ENCODE measurements at places on chromosomes 12 and 14.

DNA sequence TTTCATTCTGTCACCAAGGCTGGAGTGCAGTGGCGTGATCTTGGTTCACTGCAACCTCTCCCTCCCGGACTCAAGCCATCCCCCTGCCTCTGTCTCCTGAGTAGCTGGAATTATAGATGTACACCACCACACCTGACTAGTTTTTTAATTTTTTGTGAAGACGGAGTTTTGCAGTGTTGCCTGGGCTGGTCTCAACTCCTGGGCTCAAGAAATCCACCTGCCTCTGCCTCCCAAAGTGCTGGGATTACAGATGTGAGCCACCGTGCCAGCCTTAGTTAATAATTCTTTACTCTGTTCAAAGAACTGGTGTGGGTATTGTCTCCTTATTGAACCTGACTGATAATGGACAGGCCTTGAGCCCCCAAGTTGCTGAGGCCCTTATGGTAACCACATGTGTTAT is 10.4 kb upstream of the KRT7 start:
- no peak for DNase-seq

GRCh38 chr12:53048033-53048779 is 1.7 kb upstream of the TNS2 start:
- DNase-seq = peak; percentile 77

- no peak for DNase-seq
Observed at GRCh38 chr12:72748971-72749370, 476.8 kb downstream of the TRHDE start.

- DNase-seq = no peak
Observed at GRCh38 chr12:75995691-75996090, 35.9 kb downstream of the PHLDA1 start.

- DNase-seq = peak; percentile 86
Observed at GRCh38 chr12:51262758-51263177, 7.4 kb downstream of the SMAGP start.

GRCh38 chr14:22263961-22264360 is 325.1 kb downstream of the DAD1 start:
- no peak for DNase-seq

DNA sequence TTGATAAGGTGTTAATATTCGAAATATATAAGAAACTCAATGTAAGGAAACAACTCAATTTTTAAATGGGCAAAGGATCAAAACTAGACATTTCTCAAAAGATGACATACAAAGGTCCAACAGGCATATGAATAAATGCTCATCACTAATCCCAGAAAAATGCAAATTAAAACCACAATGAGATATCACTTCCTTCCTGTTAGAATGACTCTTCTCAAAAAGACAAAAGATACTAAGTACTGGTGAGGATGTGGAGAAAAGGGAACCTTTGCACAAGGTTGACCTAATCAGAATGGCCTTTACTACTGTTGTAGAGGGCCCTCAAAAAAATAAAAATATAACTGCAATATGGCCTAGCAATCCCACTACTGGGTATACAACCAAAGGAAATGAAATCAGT is 383.4 kb downstream of the KCNH5 start:
- no peak for DNase-seq

GRCh38 chr12:27781680-27782079 is 1.6 kb upstream of the MANSC4 start:
- no peak for DNase-seq

- DNase-seq = no peak
Observed at GRCh38 chr14:69504775-69505174, 20.2 kb downstream of the PLEKHD1 start.

GRCh38 chr12:28457785-28458184 is 267.5 kb downstream of the CCDC91 start:
- DNase-seq = no peak

DNA sequence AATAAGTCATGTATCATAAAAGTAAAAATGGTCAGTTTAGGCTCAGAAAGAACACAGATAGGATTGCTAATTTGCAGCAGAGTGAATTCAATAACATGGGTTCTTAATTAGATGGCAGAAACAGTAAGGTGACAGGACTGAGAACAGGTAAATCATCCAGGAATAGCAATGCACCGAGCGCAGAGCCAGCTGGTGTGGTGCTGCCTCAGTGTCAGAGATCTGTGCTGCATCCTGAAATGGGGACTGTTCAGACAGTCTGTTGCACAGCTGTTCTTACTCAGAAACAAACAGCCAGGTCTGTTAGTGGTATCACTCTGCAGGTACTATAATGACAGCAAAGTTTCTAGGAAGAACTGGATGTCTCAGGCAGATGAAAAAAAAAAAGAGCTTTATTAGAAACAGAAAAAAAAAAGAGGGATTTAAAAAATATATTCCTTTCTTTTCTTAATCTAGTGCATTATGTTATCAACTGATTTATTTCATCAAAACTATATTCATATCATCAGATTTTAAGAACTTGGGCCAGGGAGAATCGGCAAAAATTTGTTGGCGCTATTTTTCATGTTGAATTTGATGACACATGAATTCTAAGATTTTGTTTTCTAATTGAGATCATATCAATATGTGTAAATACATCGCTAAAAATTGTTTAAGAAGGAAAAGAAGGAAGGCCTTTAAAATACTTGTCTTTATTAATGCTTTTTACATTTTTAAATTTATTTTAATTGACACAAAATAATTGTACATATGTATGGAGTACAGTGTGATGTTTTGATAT is 501.8 kb downstream of the PRKD1 start:
- DNase-seq = no peak

DNA sequence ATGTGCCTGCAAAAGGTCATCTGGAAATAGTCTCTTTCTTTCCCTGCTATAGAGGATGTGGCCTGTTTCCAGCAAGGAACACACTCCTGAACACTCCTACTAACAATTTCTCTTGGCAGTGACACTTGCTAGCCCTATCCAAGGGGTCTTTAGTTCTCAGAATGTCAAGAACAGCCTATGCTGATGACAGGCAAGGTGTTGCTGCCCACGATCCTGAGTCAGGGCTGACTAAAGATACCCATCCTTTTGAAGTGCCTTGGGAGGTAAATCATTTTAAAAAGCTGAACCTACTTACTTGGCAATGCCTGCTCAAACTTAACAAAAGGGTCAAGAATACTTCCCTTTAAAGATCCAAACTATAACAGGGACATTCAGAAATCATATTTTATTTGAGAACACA is 1146.4 kb downstream of the VRK1 start:
- DNase-seq = no peak

- DNase-seq = no peak
Observed at GRCh38 chr12:66156654-66157053, 13.1 kb downstream of the TMBIM4 start.

DNA sequence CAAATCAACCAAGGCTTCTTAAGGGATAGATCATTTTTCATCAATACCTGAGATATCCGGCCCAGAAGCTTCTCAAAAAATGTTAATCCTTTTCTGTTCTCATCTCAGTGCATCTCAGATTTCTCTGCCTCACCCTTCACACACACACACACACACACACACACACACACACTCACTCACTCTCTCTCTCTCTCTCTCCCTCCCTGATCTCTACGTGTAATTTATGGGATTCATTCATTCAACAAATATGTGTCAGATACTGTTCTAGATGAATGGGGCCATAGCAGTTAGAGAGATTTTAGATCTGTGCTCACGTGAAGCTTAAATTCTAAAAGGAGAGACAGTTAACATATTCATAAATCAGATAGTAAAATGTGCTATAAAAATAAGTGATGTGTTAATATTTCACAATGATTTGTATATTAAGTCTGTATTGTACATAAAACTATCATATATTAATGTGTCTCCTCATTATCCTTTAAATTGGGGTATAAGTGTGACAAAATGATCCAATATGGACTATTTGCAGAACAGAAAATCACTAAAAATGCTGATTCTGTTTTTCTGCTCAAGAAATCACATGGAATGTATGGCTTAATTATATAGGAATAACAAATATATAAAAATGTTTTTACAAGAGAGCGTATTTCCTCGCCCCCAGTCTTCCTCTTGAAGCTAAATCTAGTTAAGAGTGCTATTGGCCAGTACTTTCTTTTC is 7.3 kb upstream of the FRMD6 start:
- no peak for DNase-seq

GRCh38 chr12:98471085-98471484 is 44.3 kb upstream of the TMPO start:
- no peak for DNase-seq

- DNase-seq = no peak
Observed at GRCh38 chr14:59566725-59567124, 9.9 kb downstream of the CCDC175 start.

DNA sequence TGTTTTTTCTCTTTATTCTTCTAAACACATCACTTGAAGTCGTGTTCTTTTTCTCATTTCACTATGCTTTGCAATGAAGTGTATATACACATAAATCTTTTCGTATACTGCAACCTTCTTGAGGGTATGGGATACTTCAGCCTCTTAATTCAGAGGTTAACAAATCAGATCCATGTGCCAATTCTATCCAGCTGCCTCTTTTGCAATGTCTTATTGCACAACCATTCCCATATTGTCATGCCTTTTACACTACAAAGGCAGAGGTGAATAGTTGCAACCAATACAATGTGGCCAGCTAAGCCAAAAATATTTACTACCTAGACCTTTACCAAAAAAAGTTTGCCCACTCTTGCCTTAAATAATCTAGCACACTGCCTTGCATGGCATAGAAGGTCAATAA is 224.5 kb upstream of the FOXG1 start:
- DNase-seq = no peak

DNA sequence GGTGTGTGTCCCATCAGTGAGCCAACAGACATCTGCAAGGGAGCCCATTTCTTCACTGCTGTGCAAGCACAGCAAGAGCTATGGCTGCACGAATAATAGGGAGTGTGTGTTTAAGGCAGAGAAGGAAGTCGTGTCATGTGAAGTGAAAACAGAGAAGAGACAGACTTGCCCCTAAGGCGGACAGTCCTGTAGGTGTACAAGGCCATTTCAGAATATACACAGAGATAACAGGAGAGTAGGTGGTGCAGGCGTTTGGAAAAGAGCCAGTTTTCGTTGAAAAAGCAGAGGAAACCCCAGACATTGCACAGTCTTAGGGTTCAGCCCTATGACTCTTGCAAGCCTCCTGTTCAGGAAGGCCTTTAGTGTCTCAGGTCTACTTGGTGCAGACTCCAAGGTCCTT is 46.3 kb upstream of the RNU6-8 start:
- no peak for DNase-seq

DNA sequence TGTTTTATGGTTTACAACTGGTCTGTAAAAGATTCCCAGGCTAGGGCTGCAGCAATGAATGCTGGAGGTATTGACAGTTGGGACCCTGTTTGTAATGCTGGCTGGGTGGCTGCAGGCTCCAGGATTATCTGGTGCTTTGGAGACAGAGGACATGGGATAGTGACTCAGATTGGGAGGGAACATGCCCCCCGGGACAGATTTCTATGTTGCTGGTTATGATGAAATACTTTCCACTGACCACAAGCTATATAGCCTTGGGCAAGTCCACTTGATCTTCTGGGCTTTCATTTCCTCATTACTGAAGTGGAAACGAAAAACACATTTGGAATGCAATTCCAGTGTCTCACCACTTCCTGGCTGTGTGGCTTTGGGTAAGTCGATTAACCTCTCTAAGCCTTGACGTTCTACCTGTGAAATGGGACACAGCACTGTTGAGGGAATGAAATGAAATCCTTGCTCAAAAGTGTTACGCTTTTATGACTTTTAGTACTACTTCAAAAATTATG is 6.3 kb upstream of the TPCN1 start:
- no peak for DNase-seq

- no peak for DNase-seq
Observed at GRCh38 chr12:72077111-72077820, 138.6 kb downstream of the TPH2 start.

GRCh38 chr12:127500512-127501035 is 766.4 kb upstream of the TMEM132C start:
- DNase-seq = no peak

- DNase-seq = no peak
Observed at GRCh38 chr12:105670672-105671071, 340.2 kb downstream of the C12orf75 start.

GRCh38 chr12:53759261-53759660 is 7.5 kb upstream of the CISTR start:
- no peak for DNase-seq

DNA sequence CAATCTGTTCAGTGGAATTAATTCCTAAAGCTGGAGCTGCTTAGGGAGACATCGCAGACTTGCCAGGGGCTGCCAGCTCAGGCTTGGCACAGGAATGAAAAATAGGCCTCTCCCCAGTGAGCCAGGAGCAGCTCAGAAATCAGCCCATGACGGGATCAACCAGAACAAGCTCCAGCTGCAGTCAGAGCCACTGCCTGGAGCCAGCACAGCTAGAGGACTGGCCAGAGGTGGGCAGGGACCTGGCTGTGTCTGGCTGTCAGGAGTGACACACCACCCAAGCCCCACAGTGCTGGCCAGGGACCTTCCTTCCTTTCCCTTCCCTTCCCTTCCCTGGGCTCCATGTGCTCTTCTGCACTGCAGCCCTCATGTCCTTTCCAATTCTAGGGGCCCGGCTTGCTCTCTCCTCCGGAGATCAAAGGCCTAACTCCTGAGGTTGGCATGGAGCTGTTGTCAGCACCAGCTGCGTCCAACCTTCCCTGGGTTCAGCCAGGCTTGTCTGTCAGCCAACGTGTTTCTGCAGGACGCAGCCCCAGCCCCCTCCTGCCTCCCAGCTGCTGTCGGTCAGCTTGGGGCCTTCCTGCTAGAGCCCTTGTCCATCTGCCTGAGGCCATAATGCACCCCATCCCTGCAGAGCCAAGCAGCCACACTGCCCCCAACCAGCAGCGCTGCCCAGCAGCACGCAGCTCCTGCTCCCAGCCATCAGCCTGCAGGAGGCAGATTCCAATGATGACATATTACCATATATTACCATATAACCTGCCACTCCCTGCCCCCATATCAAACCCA is 149.3 kb downstream of the CALM1 start:
- no peak for DNase-seq

GRCh38 chr14:51507906-51508511 is 143.7 kb upstream of the FRMD6 start:
- DNase-seq = no peak

- peak; percentile 92 for DNase-seq
Observed at GRCh38 chr14:105093431-105094192, 28.4 kb upstream of the GPR132 start.

DNA sequence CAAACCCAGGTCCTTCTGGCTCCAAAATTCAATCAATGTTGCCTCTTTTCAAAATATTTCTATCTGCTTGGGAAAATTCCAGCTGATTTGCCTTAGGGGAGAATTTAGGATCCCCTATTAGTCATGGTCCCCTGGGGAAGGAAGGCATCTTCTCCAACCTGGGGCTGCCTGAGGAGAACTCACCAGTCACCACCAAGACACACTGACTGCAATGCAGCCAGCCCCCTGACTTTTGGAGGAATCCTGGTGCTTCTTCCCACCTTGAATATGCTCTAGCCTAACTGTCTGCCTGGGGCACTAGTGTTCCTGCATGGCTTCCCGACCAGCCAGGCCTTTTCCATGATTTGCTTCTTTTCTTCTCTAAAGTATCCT is 71.8 kb upstream of the BCL2L14 start:
- DNase-seq = no peak

DNA sequence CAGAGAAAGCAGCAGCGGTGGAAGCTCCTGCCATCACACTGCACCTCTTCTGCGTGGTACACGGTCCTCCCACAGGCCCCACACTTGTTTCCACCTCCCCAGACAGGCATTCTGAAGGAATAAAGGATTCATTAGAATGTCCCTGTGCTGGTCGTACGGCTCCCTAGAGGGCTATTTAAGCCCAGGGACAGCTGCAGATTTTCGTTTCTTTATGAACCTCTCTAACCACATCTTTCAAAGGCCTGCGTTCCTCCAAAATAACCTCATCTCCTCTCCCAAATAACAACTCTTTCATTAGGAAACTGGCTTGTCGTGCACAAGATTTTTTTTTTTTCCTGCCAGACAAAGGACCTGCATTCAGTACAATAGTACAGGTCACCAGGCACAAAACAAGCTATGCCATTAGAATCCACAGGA is 12.7 kb downstream of the CSRP2 start:
- DNase-seq = no peak
